Stimulated activated CD4-positive, alpha-beta T cell treated with anti-CD3 and anti-CD28 coated beads, TNF-alpha, amount 100 ng/mL, for 4 hours (primary cell): ENCODE measurements at places on chromosomes 3 and 15.

DNA sequence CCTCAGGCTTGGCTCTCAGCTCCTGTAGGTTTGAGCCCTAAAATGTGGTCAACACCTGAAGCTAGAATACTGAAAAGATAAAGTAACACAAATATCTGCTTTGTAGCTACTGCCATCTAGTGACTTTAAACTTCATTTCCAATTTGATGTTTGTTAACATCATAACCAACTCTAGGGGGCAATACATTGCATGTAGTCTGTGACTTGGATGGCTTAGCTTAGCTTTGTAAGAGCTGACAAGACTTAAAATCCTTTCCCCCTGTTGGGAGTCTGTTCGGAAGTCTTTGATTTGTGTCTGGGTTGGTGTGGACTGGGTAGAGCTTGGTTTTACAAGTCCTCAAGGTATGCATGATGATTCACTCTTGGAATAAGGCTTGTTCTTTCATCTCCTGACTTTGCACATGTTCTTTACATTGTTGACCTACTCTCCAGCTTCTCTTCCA is 51.7 kb downstream of the SCN11A start:
- DNase-seq = no peak

DNA sequence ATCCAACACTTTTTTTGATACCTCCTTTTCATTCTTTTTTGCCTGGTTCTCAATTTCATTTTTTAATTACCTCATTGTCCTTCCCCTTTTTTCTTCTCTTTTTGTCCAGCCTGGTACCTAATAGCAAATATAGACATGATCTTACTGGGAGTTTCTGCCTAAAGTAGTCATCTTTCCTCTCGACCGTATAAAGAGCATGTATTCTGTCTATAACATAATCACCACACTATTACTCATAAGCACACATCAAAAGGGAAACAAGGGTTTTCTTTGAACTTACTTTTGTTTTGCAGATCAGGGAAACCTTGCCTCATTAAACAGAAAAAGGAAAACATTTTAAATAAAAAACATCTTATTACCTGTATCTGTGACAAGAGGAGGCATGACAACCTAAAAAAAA is 33.0 kb downstream of the FAM98B start:
- DNase-seq = no peak

DNA sequence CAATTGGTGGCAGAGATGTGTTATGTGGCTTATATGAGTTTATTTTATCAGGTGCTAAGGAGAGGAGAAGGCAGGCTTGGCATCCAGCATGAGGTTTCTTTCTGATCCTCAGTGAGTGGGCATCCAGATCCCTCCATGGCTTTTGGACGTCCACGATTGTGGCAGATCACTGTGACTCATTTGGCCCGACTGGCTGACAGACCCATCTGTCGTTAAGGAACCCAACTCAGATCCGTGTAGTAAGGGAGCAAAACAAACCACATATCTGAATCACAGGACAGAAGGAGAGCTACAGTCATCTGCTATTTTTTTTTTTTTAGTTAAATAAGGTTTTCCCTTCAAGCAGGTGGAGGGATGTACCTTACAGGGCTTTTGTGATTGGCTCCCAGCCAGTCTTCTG is 197.0 kb upstream of the KCNH8 start:
- DNase-seq = no peak

GRCh38 chr3:36941162-36941561 is 3.7 kb downstream of the TRANK1 start:
- no peak for DNase-seq

DNA sequence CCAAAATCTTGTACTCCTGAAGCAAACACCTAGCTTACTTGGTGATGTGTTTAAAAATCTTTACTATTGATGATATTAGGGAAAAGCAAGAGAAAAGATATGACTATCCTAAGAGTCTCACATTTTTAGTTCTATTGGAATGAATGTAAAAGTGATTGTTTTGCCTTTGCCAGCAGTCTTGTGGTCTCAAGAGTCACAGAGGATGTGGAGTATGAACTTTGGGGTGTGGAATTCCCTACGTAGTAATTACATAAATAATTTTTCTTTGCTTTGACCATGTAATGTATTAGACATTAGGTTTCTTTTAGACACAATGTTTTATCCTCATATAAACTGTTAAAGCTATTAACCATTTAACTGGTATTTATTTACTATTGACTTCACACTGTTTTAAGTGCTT is 387.6 kb downstream of the NAALADL2 start:
- no peak for DNase-seq

DNA sequence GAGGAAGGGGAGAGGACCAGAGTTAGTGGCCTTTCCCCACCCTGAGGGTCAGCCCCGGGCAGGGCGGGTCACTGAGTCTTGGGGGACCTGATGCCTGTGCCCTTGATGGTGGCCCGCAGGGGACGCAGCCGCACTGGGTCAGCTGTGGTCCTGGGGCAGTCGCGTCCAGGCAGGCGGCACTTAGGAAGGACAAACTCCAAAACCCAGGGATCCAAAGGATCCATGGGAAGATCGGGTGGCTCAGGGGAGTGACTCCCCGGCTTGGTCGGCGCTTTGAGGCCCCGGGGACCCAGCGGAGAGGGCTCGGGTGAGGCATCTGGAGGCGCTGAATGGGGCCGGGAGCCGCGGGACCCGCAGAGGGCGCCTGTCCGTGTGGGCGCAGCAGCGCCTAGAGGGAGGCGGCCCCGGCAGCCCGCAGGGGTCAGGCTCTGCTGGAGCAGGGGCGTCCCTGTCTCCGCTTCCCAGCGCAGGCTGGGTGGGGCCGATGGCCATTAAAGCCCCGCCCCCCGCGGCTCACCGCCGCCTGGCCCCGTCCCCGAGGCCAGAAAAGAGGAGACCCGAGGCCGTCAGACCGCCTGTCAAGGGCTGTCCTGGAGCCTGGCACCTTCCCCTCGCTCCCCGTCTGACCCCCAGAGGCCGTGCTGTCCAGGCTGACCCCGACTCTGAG is 17.5 kb downstream of the CIDEC start:
- DNase-seq = no peak

- DNase-seq = no peak
Measured at GRCh38 chr3:60076331-60076730, 1026.5 kb upstream of the CFAP20DC start.

GRCh38 chr3:119237299-119237698 is 3.4 kb downstream of the B4GALT4 start:
- DNase-seq = no peak

DNA sequence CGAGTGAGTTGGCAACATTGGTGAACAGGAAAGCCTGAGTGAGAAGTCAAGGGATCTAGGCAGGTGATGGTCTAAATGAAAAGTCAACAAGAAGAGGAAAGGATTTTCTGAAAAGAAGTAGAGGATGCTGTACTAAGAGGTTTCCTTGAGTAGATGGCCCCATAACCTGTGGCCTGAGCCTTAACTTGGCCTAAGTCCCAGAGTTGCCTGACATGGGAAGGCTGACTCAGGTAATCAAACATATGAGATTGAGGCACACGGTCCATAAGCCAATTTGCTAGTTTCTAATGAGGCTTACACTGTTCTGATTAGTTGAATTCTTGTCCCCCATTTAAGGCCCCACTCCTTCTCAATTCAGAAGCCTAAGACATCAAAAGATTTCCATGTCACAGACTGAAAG is 262.5 kb upstream of the LMCD1 start:
- no peak for DNase-seq

- no peak for DNase-seq
Measured at GRCh38 chr3:99639579-99639978, 1.2 kb downstream of the COL8A1 start.

DNA sequence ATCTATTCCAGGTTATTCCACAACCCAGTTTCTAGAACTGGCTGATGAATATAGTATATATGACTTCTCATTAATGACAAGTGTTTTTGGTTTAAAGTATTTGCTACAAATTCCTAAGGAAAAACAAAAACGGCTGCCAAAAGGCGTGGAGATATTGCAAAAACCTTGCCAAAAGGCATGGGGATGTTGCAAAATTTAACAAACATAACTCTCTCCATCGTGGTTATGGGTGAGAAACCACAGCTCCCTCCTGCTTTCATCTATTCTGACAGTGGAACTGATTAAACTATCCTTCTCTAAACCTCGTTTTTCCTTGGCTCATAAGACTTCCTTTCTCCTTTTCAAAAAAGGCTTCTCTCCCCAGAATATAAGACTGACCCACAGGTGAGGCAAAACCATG is 342.0 kb upstream of the PDZRN3 start:
- no peak for DNase-seq

DNA sequence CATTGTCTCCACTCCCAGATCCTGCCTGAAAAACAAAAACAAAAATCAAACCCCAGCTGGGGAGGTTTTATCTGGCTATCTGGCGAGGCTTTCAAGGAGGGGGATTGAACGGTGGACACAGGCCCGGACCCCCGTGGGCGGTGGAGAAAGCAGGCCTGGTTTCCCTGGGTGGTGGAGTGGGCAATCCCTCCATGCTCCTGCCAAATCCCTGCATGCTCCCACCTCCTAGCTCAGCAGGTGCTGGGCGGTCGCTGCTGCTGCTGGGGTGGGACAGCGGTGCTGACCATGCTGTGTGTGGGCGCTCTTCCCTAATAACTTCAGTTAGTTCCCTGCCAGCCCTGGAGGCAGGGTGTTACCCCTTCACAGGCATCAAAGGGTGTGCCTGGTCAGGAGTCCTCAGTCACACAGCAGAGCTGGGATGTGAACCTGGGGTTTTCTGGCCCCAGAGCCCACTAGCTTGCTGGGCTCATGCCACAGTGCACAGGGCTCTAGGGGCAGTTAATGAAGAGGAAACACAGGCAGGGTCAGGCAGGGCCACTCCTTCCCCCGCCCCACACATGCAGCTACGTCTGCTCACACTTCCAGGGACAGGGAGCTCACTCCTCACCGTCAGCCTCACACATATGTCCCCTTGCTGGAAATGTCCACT is 15.9 kb upstream of the PLXND1 start:
- DNase-seq = no peak

DNA sequence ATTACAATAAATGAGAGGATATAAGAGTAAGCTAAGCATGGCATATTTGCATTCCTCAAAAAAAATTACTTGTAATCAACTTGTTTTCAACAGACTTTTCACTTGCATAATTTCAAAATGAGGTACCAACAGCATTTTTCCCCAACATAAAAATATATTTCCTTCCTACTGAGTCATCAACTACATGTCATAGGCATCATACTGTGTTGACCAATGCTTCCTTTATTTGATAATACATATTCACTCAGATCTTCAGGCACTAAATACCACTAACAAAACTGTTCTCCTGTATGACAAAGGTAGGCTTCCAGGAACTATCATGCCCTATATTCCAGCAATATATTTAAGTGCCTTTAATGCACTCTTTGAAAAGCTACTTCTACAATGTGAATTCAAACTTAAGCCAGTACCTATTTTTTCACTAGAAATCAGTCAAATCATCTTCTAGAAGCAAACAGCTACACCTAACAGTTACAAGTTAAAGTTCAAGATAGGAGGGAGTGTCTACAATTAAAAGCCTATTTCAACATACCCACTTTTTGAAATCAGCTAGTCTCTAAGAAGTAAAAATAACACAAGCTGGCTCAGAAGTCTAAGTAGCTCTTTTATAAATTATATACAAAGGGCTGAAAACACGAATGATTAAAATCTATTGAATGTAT is 11.3 kb downstream of the ADAM10 start:
- DNase-seq = no peak

- no peak for DNase-seq
Measured at GRCh38 chr15:85793641-85794597, 806 bp downstream of the KLHL25 start.

DNA sequence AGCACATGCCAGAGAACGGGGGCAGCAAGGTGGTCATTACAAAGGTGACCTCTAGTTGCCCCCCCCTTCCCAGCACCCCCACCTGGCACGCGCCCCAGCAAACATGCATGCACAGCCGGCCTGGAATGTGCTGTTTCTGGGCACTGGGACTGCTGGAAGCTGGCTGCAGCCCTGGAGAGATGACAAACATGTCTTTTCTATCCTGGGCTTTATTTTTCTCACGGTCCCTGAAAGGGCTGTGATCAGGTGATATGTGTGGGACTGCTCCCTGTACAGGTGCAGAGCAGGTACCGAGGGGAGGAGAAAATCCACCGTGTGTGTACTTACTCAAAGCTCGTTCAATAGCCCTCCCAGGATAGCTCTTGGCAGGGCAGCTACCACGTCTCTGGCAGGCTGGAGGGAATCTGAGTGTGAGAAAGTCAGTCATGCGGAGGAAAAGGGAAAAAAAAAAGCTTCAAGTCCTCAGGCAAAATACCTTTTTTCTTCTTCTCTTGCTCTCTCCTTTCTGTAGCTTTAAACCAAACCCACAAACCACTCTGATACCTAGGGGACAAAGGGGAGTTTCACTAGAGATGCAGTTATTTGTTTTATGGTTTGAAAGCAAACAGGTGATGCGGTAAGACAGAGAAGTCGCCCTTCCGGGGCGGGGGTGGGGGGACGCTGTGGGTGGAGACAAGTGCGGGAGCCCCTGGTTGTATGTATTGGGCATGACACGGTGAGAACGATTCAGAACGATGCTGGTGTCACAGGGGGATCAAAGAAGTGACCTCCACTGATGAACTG is 5.0 kb upstream of the HES1 start:
- DNase-seq = no peak
